Renal cortical epithelial cell (primary cell): ENCODE measurements at places on chromosomes 2 and 18.

DNA sequence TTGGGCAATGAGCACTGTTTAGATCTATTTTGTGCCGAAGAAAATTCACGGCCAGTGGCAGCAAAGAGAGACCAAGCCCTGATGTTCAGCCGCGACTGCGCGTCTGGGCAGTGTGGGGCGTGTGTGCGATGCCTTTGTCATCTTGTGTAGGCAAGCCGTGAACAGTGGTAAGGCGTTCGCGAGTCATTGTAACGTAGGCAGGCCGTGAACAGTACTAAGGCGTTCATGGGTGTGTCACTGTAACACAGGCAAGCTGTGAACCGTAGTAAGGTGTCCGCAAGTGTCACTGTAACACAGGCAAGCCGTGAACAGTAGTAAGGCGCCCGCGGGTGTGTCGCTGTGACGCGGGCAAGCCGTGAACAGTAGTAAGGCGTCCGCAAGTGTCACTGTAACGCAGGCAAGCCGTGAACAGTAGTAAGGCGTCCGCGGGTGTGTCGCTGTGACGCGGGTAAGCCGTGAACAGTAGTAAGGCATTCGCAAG is 99.9 kb downstream of the NFATC1 start:
- no peak for DNase-seq

GRCh38 chr2:28802975-28803429 is 7.6 kb upstream of the SPDYA start:
- DNase-seq: no peak

DNA sequence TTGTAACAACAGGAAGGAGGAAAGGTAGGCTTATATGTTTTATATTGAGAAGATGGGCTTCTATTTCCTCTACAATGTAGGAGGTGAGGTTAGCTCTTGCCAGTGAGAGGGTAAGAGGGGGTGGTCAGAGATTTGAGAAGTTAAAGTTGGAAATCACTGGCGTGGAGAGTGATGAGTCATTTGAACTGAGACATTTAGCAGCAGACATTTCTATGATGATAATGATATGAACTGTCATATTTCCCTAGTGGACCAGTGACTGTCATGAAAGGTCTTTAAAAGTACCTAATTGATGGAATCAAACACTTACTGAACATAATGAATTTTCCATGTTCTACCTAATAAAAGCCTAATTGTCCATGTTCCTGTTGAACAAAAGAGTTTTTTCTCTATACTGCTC is 126.1 kb downstream of the FAM161A start:
- peak; percentile 18 for DNase-seq

GRCh38 chr2:26002632-26003310 is 20.5 kb upstream of the KIF3C start:
- DNase-seq: no peak

DNA sequence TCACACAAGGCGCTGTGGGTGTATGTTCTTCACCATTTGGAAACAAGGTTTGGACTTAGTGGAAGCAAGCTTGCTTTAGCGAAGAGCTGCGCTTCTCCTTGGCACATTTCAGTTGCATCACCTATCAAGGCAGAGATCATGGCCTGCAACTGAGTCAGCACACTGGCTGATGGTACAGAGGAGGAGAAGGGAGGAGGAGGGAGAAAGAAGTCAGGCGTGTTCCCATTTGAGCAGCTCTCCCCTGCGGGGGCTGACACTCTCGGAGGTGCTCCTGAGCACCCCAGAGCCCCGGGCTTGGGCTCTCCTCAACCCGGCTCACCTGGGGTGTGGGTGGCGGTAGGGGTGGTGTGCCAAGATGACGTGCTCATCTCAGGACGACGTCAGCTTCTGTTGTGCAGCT is 6.0 kb upstream of the SERPINB5 start:
- no peak for DNase-seq

DNA sequence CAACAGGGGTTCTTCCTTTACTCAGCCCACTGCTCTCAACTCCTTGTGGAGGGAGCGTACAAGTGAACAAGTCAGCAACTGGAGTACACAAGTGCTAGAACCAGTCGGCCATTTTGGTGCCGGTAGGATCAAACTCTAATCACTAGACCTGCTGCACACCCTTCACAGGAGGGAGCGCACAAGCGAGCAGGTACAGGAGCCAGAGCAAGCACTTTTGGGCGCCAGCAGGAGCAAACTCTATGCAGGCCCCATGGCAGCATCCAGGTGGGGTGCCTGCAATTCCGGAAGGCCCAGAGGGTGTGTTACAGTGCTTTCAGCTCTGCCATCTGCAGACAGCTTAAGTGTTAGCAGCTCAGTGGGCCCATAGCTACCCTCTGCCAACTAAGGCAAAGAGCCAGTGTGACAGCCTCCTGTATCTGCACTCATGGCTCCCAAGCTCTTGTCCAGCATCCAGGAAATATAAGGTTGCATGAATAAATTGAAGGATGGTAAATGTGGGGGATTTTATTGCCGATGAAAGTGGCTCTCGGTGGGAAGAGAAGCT is 426.1 kb downstream of the DCC start:
- DNase-seq: no peak

DNA sequence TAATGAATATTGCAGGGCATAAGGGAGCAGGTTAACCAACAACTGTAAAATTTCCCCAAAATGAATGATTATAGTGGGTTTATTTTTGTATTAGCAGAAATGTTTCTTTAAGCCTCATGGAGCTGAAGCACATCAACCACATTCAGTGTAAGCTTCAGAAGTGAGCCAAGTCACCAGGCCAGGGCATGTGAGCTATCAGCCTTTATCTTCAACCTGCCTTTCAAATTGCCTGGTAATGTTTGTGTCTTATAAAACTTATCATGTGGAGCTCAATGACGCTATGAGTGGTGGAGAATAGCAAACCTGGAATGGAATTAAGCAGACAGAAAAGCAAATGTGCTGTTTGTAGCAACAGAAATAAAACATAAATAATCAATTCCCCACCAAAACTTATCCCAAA is 1068.4 kb downstream of the LRP1B start:
- DNase-seq: no peak

- peak; percentile 73 for DNase-seq
These were observed 126.9 kb upstream of the ZNF516 start for GRCh38 chr18:76621782-76622495.

DNA sequence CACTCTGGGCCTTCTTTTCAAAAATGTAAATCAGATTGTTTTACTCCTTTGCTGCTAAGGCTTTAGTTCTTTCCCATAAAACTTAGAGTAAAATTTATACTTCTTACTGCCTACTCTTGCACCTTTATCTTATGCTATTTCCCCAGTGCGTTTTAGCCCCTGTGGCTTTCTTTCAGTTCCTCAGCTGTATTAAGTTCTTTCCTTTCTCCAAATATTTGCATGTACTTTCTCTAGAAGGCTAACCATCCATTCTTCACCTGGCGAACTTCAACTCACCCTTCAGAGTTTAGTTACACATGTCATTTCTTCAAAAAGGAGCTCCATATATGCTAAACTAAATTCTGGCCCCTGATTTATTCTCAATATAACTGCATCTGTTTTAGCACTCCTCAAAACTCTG is 160.7 kb downstream of the FSHR start:
- no peak for DNase-seq

DNA sequence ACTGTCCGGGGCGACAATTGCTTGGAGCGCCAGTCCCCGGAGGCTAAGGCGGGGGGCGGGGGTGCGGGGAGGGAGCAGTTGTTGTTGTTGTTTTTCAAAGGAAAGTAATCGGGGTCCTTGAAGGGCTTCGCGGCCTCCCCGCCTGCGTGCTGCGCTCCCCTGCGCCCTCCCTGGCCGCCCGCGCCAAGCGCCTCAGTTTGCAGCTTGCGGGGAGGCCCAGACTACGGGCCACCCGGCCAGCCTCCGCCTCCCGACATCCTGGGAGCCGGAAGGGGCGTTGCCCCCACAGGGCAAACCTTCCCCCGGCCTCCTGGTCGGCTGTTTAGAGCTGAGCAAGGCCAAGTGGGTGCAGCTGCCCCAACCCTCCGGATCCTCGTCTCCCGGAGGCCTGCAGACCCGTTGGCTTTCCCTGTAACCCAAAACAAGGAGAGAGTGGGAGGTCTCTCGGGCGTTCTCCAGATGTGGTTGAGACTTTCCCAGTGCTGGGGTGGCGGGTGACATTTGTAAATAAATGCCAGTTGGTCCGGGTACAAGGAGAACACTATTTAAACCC is 3.7 kb upstream of the SIX3 start:
- no peak for DNase-seq

DNA sequence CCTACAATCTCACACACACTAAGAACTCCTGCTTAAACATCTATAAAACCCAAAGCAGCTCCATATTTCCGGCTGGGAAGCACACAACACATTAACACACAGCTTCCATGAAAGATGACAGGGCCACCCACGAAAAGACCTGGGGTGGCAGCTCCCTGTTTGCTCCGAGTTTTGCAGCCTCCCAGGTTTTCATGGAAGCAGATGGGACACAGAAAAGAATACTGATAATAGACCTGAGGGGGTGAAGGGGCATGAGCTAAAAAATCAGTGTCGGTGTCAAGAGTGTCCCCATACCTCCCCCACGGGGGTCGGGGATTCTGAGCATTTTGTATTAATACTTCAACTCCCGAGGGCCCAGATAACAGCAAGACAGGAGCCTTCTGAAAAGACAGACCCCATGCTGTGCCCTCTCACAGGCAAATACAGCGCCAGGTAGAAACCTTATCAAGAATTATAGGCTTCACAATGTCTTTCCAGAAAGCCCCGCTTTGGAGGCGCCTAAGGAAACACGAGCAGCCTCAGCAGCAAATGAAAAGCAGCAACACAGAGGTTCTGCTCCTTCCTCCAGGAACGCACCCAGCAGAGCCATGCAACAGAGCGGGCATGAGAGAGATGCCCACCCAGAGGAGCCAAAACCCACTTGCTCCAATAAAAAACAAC is 50.5 kb downstream of the ZNF516 start:
- no peak for DNase-seq

DNA sequence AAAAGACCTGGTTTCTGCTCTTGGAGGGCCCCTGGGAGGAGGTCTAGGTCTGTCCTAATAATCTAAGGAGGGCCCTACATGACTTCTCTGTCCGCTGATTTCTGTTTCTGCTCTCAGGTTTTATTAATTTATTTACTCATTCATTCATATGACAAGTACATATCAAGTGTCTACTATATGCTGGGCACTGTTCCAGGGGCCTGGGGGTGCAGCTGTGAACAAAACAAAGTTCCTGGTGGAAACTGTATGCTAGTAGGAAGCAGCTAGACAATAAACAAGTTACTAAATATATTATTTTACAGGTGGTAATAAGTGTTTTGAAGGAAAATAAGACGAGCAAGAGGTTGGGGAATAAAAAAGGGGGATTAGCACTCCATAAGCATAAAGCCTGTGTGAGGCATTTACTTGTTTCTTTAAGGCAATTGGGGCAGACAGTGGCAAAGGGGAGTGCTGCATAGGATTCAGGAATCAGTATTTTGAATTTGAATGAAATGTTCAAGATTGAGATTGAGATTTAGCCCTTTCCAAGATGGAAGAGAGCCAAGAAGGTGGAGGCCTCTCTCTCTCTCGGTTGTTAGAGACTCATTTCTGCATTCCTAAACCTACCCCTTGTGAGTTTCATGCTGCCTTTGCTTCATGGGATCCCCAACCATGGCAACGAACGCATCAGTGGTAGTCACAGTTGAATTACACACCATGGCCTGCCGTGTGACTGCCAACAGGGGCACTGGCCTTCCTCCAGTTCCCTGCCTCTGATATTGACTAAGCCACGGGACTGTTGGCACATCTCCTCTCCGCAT is 28.3 kb downstream of the DRC1 start:
- DNase-seq: peak; percentile 3

DNA sequence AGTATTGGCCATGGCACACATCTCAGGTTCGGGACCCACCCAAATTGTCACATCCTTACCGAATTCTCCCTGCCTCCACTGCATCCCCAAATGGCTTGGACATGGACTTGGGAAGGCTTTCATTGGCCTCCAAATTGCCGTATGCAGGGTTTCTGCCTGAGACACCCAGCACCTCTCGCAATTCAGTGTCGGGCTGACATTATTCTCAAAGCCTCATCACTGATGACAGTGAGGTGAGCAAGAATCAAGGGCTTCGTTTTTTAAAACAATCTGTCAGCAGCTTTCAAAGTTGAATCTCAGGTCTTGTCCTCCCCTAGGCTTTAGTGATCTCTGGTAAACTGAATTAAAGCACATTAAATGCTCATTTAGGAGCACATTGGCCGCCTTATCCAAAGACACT is 29.5 kb upstream of the TGFA start:
- no peak for DNase-seq

DNA sequence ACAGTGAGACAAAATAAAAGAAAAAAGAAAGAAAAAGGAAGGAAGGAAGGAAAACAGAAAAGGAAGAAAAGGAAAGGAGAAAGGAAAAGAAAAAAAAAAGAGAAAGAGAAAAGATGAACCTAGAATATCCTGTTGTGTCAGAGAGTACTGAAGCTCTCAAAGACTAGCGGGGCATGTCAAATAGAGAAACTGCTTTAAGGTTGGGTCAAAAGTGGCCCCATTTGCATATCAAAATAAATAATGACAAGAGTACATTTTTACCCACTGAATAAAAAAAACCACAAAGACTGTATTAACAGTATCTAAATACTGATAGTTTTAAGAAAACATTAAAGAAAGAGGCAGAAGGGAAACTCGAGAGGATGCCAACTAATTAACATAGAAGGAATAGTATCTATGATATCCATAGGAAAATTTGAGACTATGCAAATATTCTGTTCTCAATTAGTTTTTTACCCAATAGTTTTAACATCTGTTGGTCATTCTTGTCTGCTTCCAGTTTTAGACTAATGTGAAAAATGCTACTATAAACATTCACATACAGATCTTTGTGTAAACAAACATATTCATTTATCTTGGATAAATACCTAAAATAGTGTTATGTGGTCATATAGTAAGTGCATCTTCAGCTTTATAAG is 53.2 kb downstream of the SFXN5 start:
- no peak for DNase-seq

DNA sequence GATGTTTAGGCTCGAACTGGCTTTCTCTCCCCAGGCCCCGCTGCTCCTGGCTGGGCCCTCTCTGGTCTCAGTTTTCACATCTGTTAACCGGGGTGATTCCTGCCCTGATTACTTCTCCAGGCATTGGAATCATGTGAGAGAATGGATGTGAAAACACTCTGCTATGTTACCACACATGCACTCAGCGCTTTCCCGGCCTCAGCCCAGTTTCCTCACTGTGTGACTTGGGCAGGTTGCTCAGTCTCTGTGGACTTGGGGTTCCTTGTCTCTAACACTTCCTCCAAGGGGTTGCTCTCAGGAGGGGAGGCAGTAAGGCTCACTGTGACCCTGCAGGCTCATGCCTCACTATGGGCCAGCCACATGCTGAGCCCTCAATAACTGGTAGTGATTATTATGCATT is 230.4 kb upstream of the HS6ST1 start:
- no peak for DNase-seq

- peak; percentile 88 for DNase-seq
These were observed 8.2 kb downstream of the SLC35F6 start for GRCh38 chr2:26772064-26773001.

- DNase-seq: no peak
These were observed 234.1 kb downstream of the DYSF start for GRCh38 chr2:71687412-71687811.

DNA sequence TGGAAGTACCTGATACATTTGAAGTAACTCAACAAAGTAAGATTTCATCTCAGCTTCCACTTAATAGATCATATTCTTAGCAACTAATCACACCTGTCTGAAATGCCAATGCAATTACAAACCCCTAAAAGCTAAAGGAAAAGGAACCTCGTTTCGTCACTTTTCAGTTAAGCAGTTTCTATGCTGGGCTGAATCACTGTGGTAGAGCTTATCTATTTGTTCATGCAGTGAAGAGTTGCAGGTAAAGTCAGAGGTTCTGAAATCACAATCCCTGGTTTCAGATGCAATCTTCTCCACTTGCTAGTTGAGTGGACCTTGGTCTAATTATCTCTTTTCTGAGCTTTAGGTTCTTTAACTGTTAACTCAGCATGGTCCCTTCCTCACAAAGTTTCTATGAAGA is 6.3 kb downstream of the HRH4 start:
- DNase-seq: no peak

- DNase-seq: no peak
These were observed 4.0 kb downstream of the IL1R2 start for GRCh38 chr2:101995804-101996203.
